ENCODE measurements at places on chromosomes 11 and 22. TPM values are rescaled to one million over a fixed set of nuclear protein-coding genes. Genes with fewer than 3 reads are reported as not detected.

The DEUP1 gene
- not detected for total RNA-seq

- no peak for DNase-seq
These were observed 44.4 kb downstream of the TPCN2 start for GRCh38 chr11:69093106-69093505.

The SOX10 gene
- total RNA-seq: not detected

DNA sequence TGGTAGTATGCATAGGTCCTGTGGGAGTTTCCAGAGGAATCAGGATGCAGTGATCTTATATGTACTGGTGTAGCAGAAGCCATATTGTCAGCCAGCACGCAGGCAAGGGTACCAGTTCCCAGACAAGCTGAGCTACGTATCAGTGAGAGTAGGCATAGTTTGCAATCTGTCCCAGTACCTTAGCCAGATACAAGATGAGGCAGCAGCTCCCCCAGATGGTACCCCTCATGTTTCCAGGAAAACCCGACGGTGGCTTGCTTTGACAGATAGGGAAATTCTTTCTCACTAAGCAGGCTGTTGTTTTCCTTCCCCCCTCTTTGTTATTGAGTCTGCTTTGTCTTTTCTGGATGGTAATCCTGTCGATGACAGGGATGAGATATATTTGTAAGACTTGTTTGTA is 109.7 kb upstream of the RRM1 start:
- peak; percentile 14 for DNase-seq

- peak; percentile 73 for DNase-seq
These were observed 16.5 kb downstream of the ZBTB16 start for GRCh38 chr11:114075891-114076441.

The SERPIND1 gene
- 0.17 TPM for total RNA-seq

DNA sequence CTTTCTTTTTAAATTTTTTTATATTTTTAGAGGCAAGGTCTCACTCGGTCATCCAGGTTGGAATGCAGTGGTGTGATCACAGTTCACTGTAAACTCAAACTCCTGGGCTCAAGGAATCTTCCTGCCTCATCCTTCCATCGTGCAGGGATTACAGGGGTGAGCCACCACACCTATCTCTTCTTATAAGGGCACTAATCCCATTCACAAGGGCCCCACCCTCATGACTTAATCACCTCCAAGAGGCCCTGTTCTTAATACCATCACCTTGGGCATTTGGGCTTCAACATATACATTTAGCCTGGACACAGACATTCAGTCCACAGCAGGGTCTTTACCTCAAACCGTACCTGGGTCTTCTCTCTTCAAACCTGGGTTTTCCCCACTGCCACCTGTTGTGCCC is 4.5 kb upstream of the GTSE1 start:
- DNase-seq: no peak

DNA sequence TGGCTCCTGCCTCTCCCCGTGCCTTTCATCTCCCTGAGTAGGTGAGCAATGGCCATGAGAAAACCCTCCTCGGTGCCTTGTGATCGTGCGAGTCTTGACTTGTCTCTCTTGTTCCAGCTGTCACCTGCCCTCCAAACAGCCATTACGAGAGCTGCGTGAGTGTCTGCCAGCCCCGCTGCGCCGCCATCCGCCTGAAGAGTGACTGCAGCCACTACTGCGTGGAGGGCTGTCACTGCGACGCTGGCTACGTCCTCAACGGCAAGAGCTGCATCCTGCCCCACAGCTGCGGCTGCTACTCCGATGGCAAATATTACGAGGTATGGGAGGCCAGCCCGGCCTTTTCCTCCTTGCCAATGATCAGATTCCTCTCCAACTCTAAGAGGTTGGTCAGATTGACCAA is 51.7 kb downstream of the TECTA start:
- no peak for DNase-seq

GRCh38 chr11:72010529-72011233 is 12.0 kb downstream of the IL18BP start:
- no peak for DNase-seq

GRCh38 chr11:45100339-45100738 is 46.1 kb upstream of the PRDM11 start:
- peak; percentile 46 for DNase-seq

The CDHR5 gene
- total RNA-seq: not detected

GRCh38 chr11:77557553-77557952 is 32.2 kb upstream of the AQP11 start:
- DNase-seq: peak; percentile 48

GRCh38 chr22:19607192-19608002 is 83.2 kb upstream of the CLDN5 start:
- no peak for DNase-seq

The RCOR2 gene
- total RNA-seq: 0.23 TPM

GRCh38 chr11:94662065-94662779 is 95.1 kb downstream of the PIWIL4 start:
- DNase-seq: no peak

GRCh38 chr22:17946662-17947367 is 77.5 kb downstream of the MICAL3 start:
- DNase-seq: no peak

The ANO5 gene
- not detected for total RNA-seq

GRCh38 chr11:217704-218103 is 10.2 kb downstream of the RIC8A start:
- DNase-seq: no peak

DNA sequence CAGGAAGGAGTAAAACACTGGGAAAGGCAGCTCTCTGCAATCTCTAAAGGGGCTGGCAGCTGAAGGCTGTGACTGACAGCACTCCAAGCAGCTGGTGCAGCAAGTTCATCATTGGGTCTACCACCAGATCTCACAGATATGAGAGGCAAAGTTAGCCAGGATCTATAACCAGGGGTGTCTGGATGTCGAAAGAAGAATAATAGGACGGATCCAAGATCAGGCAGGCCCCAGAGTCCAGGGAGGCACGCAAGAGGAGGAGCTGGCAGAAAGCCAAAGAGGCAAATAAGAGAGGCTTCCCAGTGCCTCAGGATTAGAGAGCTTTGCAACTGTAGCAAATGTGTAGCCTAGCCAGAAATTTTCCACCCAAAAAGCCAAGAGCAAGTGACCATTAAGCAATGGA is 77.1 kb downstream of the RBMXL2 start:
- DNase-seq: no peak

DNA sequence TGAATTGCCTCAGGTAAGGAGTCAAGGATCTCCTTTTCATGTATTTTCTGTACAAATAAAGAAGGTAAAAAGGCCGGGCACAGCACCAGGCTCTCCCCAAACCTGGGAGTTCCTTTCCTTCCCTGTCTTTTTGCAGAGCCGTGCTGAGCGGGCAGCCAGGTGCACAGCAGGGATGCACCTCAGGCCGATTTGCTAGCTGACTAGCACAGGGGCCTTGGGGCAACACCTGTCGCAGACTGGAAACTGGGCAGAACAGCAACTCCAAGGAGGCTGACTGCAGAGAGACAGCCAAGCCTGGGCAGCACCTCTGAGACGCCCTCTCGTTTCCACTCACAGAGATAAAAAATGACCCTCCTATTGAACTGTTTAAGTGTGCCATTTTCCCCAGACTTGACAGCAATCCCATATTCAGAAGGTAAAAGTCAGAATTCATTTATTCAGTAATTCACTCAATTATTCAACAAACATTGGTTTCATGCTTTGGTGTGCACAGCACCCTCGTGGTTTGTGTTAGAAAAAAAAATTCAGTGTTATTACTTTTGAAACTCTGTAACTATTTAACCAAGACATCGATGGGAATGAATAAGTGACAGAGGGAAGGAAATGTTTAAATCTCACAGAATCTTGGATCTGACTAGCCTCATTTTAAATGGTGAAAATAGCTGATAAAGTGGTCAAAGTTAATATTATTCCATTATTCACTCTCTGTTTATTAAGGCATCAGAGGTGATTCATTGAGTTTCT is 120.9 kb downstream of the GALNT18 start:
- no peak for DNase-seq

DNA sequence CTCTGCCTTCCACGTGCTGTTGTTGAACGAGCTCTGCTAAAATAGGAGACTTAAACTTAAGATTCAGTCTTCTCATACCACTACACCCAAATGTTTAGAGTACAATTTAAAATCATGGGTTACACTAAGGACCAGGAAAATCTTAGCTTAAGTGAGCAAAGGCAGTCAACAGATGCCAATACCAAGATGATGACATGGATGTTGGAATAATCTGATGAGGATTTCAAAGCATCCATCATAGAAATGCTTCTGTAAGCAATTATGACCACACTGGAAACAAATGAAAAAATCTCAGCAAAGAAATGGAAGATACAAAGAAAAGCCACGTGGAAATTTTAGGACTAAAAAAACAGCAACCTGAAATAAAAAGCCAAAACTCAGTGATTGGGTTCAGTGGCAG is 109.8 kb downstream of the ATXN10 start:
- no peak for DNase-seq

DNA sequence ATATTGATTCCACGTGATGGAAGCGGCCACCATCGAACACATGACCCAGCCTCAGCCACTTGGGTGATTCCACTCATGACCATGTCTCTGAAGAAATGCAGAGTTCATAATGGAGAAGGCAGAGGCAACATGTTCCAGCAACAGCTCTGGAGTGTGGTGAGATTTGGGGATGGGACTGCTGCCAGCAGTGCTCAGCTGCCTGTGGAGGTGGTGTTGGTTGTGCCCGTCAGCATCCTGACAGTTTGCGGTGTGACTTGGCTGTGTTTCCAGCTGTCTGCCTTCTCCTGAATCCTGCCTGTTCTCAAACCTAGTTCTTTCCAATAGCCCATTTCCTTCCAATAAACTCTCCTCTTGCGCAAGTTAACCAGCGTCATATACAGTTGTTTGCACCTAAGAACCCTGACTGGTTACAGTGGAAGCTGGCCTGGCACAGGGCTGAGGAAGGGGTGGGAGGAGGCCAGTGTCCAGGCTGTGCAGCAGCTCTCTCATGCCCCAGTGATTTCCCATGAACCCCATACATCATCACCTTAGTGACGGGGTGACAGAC is 22.0 kb upstream of the OR8B8 start:
- peak; percentile 32 for DNase-seq

- DNase-seq: no peak
These were observed 2.9 kb upstream of the BID start for GRCh38 chr22:17777005-17777716.

DNA sequence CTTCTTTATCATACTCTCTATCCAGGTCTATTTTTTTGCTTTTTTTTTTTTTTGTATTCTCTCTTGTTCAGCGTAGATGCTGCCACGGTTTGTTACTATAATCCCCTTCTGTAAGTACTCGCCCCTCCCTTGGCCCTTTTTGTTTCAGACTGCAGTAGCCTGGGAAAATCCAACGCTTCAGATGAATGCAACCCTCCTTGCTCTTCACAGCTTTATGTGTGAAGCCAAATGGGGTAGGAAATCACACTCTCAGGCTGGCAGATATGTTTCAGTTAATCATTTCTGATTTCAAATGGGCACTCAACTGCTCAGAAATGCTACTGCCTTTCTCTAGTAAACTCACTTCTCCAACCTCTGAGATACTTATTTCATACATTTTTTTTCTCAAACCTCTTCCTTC is 149.1 kb downstream of the LARGE1 start:
- no peak for DNase-seq
